ENCODE measurements at places on chromosomes 12 and 14. TPM values are rescaled to one million over a fixed set of nuclear protein-coding genes. Genes with fewer than 3 reads are reported as not detected.

SMCO2 gene
- polyA plus RNA-seq: not detected

PRH2 gene
- not detected for polyA plus RNA-seq

GPR132 gene
- 9.3 TPM for polyA plus RNA-seq

OAS2 gene
- 30.5 TPM for polyA plus RNA-seq

LTBP2 gene
- 0.07 TPM for polyA plus RNA-seq

OLR1 gene
- polyA plus RNA-seq: not detected

ORAI1 gene
- polyA plus RNA-seq: 256 TPM

ZFHX2 gene
- not detected for polyA plus RNA-seq

KRT2 gene
- 4.7 TPM for polyA plus RNA-seq

KLRB1 gene
- 0.43 TPM for polyA plus RNA-seq

Measured in naive thymus-derived CD4-positive, alpha-beta T cell (primary cell).